ENCODE measurements at places on chromosomes 5 and 9. TPM values are rescaled to one million over a fixed set of nuclear protein-coding genes. Genes with fewer than 3 reads are reported as not detected.

The DAB2IP gene
- 4.4 TPM for total RNA-seq

The PDLIM4 gene
- 49.3 TPM for total RNA-seq

The MAMDC4 gene
- total RNA-seq, result 1.1 TPM

The INSYN2B gene
- total RNA-seq, result 2.9 TPM

The ADGRD2 gene
- not detected for total RNA-seq

The RPL7A gene
- 2,604 TPM for total RNA-seq

The FAM151B gene
- total RNA-seq, result 3.9 TPM

The RASEF gene
- 0.16 TPM for total RNA-seq

The INSL4 gene
- not detected for total RNA-seq

The CKMT2 gene
- total RNA-seq, result 1.3 TPM

The JADE2 gene
- 22.2 TPM for total RNA-seq

The DDX4 gene
- not detected for total RNA-seq

The TIMD4 gene
- total RNA-seq, result not detected

The PPWD1 gene
- 36.8 TPM for total RNA-seq

The BHMT2 gene
- total RNA-seq, result 4.6 TPM

The SHOC1 gene
- total RNA-seq, result not detected

The NMUR2 gene
- not detected for total RNA-seq

The PCDHB13 gene
- total RNA-seq, result 0.94 TPM

The DRD1 gene
- not detected for total RNA-seq

The TEK gene
- total RNA-seq, result 15.6 TPM

The PDE6A gene
- not detected for total RNA-seq

The SNCAIP gene
- total RNA-seq, result 0.16 TPM

The OTULINL gene
- total RNA-seq, result not detected

The NUTM2G gene
- total RNA-seq, result not detected

The PCDHB5 gene
- 3.3 TPM for total RNA-seq

The NR6A1 gene
- 0.26 TPM for total RNA-seq

The FOXD4L3 gene
- total RNA-seq, result not detected

The EQTN gene
- not detected for total RNA-seq

The RABEPK gene
- total RNA-seq, result 37.8 TPM

The ITGA1 gene
- 4.3 TPM for total RNA-seq

The THBS4 gene
- total RNA-seq, result 1.6 TPM

The LCN12 gene
- total RNA-seq, result not detected

The CDKN2B-AS1 gene
- 5.6 TPM for total RNA-seq

The NUDT12 gene
- 8.5 TPM for total RNA-seq

All from bronchial smooth muscle cell (primary cell).